Upper lobe of left lung (tissue), 6 donors: ENCODE measurements at places on chromosomes 5 and 9. TPM values are rescaled to one million over a fixed set of nuclear protein-coding genes. Genes with fewer than 3 reads are reported as not detected.
A peak's percentile ranks its signal among the peaks of the same experiment; 100 is the strongest.

Gene PIP5K1B
- 44.1 TPM for total RNA-seq

Gene PDCD1LG2
- total RNA-seq, result 1.7 TPM

DNA sequence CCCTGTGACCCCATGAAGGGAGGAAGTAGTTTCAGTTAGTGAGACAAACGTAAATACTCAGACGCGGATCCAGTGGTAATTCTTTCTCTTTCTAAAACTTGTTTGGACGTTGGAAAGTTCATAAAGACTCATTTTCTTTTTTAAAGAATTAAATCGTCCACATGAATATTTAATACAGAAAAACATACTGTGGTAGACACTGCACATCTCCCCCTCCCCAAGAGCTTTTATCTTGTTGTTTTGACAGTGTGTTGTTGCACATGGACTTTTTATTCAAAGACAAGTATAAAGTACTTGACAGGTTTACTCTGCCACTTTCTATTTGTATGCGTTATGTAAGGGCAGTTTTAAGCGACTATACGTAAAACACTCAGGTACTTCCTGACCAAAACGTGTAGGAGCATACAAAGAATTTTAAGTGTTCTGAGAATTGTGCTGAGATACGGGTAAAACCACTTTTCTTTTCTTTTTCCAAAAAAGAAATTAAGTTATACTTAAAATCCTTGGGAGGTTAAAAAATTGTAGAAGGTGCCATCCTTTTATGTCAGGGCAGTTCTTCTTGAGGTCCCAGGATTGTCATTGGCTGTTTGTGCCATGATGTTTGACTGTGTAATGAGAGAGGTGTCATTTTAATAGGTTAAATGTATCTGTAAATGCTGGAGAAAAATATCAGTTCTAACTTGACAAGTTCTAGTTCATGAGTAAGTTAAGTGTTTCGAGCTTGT is 1.3 kb downstream of the NIPBL start:
- H3K4me3 ChIP-seq, result peak overlapping the region; percentile 66
- no peaks in the 10 kb centered on the region for H3K36me3 ChIP-seq
- no peaks in the 10 kb centered on the region for H3K27me3 ChIP-seq
- peaks cover 49% of the 10 kb centered on the region for H3K4me1 ChIP-seq

GRCh38 chr5:861442-862366 is 10.9 kb upstream of the ZDHHC11 start:
- H3K36me3 ChIP-seq, result peaks cover 33% of the 10 kb centered on the region
- H3K4me3 ChIP-seq, result no peak overlapping the region
- no peak for DNase-seq
- H3K27me3 ChIP-seq, result no peaks in the 10 kb centered on the region

DNA sequence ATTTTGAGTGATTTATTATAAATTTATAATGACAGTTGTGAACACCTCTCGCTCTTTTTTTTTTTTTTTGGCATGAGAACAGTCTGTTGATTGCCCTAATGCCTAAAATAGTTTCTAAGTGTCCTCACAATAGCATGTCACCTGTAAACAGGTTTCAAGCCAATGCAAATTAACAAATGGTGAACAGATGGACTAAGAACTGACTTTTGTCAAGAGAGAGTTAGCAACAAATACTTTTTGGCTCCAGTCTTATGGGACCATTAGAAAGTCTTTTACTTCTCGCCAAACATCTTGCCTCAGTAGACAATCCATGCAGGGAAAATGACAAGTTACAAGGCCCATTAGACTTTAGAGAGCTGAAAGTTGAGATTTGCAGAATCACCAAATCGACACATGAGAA is 67.8 kb downstream of the MED27 start:
- H3K4me1 ChIP-seq, result no peaks in the 10 kb centered on the region
- no peak overlapping the region for H3K4me3 ChIP-seq
- H3K27me3 ChIP-seq, result no peaks in the 10 kb centered on the region
- no peak for DNase-seq
- no peak overlapping the region for H3K27ac ChIP-seq
- no peaks in the 10 kb centered on the region for H3K36me3 ChIP-seq

GRCh38 chr9:122912964-122913673 is at the start of gene ZBTB6:
ZBTB6 (minus strand) TSS chr9:122913323; CDS start chr9:122912072, 1,251 bp downstream.
- H3K4me1 ChIP-seq, result peaks cover 18% of the 10 kb centered on the region
- H3K27ac ChIP-seq, result peak within 1 kb of the TSS; percentile 80
- H3K27me3 ChIP-seq, result no peaks in the 10 kb centered on the region
- peak within 1 kb of the TSS; percentile 62 for H3K4me3 ChIP-seq
- H3K36me3 ChIP-seq, result peaks cover 32% of the 10 kb centered on the region
- no peak for DNase-seq

- peaks cover 7% of the 10 kb centered on the region for H3K4me1 ChIP-seq
- DNase-seq, result no peak
- no peak overlapping the region for H3K4me3 ChIP-seq
- H3K27me3 ChIP-seq, result no peaks in the 10 kb centered on the region
- no peaks in the 10 kb centered on the region for H3K36me3 ChIP-seq
- no peak overlapping the region for H3K27ac ChIP-seq
Measured at GRCh38 chr5:38715696-38716095, 130.1 kb upstream of the OSMR start.

- H3K4me1 ChIP-seq, result peaks cover 7% of the 10 kb centered on the region
- H3K27me3 ChIP-seq, result no peaks in the 10 kb centered on the region
- DNase-seq, result peak; percentile 76
- peaks cover 46% of the 10 kb centered on the region for H3K36me3 ChIP-seq
Measured at GRCh38 chr5:67163231-67163756, 33.3 kb downstream of the CD180 start.
